Femur (tissue), 1 donor: ENCODE measurements at places on chromosomes 6 and 20.

DNA sequence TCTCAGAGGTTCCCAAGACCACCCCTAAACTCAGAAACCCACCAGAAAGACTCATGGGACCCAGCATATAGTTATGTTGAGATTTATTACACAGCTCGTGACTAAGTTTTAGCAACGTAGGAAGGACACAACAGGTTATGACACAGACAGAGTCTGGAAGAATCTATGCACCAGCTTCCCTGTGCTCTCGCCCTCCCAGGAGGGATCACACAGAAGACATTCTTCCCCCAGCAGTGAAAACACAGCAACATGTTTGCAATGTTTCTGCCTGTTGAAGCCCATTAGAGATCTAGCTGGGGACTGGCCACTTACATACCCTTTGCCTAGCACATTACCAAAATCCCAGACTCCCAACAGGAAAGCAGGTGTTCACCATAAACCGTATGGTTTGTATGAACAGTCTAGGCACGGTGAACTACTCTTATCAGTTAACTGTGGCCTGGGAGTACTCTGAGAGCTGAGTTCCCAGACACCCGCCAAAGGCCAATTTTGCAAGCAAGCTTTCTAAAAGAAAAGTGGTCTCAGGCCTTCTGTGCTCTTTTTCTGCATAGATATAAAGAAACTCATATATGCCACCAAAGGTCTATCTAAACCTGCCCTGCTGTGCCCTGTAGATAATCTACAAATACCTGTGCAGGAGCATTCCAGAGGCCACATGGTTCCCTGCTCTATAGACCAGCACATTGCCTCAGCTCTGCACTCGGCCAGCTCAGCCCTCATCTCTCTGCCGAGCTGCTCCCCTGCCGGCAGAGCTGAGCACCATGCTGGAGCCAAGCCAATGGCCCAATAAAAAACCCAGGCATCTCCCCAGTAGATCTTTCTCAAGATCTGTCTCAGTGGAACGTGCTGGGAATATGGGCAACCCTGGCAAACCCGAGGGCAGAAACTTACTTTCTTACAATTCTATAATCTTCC is 69.6 kb upstream of the SMIM28 start:
- no peak for DNase-seq

GRCh38 chr6:145878591-145879295 is 64.1 kb upstream of the FBXO30 start:
- peak; percentile 22 for DNase-seq

GRCh38 chr20:53752583-53752970 is 158.9 kb upstream of the ZNF217 start:
- DNase-seq: no peak

GRCh38 chr20:38764567-38765318 is 16.5 kb downstream of the ACTR5 start:
- DNase-seq: no peak

DNA sequence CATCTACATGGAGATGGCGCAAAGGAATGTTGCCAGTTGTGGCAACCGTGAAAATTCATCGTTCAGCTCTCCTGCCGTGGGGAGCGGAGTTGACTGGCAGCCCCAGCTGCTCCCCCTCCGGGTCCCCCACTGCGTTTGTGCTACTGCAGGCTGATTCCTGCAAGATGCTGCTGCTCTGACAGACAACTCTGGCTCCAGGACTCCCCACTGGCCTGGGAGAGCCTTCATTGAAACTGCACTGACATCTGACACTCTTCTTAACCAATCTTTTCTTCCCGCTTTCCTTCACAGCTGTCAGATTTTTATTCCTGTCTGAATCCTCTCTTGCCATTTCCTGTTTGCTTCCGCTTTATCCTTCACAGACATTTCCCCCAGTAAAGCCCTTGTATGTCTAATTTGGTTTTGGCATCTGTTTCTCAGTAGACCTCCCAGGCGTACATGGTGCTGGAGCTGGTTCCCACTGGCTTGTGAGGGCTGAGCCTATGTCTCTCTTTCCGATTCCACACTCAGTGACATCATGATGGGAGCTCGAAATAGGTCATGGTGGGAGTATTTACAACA is 9.5 kb upstream of the ATRN start:
- peak; percentile 62 for DNase-seq

DNA sequence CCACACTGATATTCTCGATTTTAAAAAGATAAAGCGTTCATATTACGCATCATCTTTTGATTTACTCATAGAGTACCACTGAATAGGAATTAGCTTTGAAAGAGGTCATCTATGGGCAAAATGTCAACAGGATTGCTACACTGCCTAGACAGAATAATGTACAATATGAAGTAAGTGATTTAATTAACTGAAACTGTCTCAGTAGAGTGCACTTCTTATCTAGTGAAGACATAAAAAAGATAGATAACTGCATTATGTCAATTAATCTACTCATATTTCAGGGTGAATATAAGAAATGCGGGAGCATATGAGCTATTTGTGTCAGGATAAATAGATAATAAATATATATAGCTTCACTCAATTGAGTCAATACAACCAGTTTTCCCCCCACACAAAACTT is 723.9 kb downstream of the EYS start:
- no peak for DNase-seq

DNA sequence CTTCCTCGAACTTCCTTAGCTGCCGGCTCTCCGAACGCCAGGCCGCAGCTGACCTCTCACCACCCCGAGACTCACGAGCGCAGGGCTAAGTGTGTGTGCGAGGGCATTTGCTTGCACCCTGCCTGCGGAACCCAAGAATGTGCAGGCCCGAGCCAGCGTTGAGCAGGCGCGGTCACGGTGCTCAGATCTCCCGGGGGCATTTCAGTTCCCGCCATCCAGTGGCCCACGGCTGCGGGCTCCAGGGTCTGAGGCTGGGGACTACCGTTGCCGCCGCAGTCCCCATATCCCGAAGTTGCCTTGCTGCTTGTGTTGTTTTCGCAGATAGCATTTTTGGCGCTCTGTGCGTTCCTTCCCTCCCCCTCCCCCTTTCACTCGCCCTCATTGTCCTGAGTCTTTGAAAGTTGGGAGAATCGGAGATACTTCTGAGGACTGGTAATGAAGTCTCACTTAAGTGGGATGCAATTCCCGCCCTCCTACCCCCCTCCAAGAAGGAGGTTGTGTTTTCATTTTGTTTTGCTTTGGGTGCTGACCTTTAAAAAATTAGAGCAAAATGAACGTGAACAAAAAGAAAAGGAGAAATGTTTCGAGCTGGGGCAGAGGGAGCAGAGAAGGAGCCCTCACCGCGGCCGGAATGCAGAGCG is 1.7 kb downstream of the NR2E1 start:
- DNase-seq: no peak

GRCh38 chr6:71309656-71310055 is 21.0 kb downstream of the OGFRL1 start:
- DNase-seq: no peak

DNA sequence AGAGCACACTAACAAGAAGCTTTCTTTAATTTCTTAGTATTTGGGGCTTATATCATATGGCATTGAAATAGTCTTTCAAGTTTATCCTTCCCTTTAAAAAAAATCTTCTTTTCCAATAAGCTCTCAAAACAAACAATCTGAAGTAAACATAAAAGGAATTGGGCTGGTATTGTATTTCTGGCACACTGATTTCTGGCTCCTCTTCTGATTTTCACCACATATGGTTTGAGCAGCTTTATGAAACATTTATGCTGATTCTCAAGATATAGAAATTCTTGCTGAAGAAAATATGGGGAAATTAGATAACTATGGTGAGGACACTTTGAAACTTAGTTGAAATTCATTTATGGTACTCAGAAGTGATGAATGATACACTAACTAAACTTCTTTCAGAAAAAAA is 467.2 kb downstream of the TFAP2B start:
- no peak for DNase-seq

DNA sequence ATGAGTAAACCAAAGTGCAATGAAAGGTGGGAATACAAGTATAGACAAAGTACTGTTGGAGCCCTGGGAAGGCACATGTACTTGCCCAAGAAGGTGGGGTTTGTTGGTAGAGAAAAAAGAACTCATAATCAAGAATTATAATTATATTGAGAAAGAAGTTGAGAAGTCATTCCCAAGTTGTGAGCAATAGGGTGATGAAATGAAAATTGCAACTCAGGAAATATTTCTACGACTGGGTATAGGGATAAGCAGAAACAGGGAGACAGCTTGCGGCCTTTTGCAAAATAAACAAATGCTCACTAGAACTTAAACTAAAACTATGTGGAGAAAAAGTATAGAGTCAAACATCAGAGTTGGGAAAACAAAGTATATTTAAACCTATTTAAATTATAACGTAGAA is 250.7 kb upstream of the FAM83B start:
- DNase-seq: no peak

DNA sequence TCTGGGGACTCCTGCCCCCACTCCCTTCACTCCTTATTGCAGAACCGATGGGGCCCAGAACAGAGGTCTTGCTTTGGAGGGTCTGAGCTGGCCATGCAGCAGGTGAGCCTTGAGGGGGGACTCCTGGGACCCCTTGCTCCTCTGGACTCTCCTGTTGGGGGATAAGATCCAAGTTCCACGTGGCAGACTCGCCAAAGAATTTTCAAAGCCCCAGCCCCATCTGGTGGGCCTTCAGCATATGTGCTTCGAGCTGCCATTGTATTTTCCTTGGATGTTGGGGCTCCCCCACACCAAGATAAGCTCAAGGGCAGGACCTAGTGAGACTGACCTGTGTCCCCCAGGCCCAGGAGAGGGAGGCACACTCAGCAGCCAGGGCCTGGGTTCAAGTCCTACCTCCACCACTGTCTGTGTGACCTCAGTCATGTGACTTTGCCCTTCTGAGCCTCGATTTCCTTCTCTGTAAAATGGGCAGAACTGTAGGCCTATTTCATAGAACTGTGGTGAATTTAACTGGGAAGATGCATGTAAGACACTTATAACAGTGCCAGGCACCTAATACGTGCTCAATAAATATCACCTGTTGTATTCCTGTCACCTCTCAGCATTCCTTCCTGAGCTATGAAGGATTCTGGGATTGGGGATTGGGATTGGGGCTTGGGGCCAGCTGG is 115.5 kb downstream of the VEGFA start:
- no peak for DNase-seq

GRCh38 chr6:26335231-26335630 is 29.8 kb upstream of the BTN3A2 start:
- no peak for DNase-seq

DNA sequence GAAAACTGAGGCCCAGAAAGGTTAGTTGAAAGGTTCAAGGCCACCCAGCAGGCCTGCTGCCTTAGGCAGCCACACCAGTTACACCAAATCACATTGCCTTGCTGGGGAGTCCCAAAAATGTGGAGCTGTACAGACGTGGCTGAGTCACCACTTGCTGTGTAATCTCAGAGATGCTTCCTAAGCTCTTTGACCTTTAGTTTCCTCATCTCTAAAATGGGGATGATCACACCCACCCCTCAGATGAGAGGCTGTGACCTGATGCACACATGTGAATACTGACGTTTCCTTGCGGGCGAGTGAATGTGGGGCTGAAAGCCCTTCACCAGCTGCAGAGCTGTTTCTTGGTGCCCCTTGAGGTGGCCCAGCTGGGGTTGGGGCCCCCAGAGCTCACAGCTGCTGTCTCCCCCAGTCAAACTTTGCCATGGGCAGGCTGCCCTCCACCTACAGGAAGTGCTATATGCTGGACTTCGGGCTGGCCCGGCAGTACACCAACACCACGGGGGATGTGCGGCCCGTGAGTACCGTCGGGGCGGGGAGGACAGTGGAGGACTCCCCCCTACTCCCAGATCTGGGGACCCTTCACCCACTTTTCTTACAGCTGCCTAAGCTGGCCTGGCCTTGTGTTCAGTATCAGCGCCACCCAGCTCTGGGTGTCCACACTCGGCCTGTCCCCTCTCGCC is 11.0 kb downstream of the TTBK1 start:
- no peak for DNase-seq

DNA sequence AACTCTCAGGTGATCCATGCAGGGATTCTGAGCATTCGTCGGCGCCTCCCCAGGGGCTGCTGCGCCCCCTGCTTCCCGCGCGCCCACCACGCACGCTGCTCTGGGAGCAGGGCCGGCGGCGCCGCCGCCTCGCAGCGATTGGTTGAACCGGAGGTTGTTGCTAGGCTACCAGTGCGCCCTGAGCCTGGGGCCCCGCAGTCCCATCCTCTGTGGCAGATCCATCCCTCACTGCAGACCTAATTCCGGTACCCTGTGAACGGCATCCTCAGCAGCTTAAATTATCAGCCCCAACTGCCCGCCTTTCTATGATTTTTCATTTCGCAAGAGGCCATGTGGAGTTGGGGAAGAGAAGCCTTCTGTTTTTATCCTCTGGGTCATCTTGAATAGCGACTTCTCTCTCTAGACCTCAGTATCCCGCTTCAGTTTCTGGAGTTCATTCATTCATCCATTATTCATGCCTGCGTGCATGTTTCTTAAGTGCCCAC is 15.4 kb downstream of the PNPLA1 start:
- no peak for DNase-seq

DNA sequence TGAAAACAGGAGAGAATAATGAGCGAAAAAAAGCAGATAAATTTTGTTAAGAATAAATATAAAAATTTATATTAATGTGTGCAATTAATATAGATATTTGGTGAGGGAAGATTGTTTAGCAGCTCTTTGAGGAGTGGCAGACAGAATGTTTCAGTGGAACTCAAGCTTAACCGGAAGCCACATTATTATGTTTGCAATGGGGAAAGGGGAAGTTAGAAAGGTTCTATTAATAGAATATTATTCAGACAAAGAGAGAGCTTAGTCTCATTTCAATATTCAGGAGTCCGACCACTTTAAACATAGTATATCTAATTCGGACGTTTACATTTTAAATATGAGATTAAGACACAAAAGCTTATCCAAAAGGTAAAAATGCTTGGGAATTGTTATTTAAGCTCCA is 81.6 kb upstream of the KHDRBS2 start:
- no peak for DNase-seq

DNA sequence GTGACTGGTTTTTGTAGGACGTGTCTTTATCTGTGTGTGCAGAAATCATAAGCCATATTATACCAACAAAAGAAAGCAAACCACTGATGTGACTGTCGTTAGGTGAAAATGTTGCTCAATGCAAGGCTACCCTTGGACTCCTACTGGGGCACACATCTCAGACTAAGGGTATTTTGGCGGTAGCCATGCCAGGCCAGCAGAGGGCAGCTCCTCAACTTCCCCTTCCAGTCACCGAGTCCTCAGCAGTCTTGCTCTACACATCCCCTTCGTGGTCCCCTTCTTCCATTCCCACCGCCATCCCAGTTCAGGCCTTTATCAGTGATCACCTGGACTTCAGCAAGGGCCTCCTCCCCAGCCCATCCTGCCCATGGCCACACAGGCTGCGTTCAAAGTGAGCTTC is 113.7 kb upstream of the GGTLC1 start:
- no peak for DNase-seq

- no peak for DNase-seq
These were observed 34.4 kb upstream of the GCLC start for GRCh38 chr6:53579338-53579737.

- no peak for DNase-seq
These were observed 11.9 kb upstream of the TNFRSF21 start for GRCh38 chr6:47321577-47321976.

GRCh38 chr6:157672726-157673412 is 150.2 kb upstream of the SNX9 start:
- DNase-seq: no peak
